ENCODE measurements at places on chromosomes 1 and 21. TPM values are rescaled to one million over a fixed set of nuclear protein-coding genes. Genes with fewer than 3 reads are reported as not detected.

GRCh38 chr1:5821540-5822176 is 170.6 kb downstream of the NPHP4 start:
- no peak for DNase-seq

- DNase-seq, result no peak
These were observed 101.1 kb downstream of the KAZN start for GRCh38 chr1:14699620-14700019.

- peak; percentile 79 for DNase-seq
These were observed 31.9 kb upstream of the FHAD1 start for GRCh38 chr1:15215116-15215515.

- DNase-seq, result no peak
These were observed 32.6 kb upstream of the CCDC190 start for GRCh38 chr1:162893612-162893908.

GRCh38 chr21:36134803-36135390 is at the start of gene CBR3:
CBR3 (plus strand) TSS chr21:36135079; CDS start chr21:36135193, 114 bp downstream.
- peak; percentile 55 for DNase-seq

- DNase-seq, result no peak
These were observed 9.2 kb upstream of the OSBPL9 start for GRCh38 chr1:51607681-51608095.

- DNase-seq, result no peak
These were observed 13.5 kb downstream of the ETS2 start for GRCh38 chr21:38819051-38819718.

DNA sequence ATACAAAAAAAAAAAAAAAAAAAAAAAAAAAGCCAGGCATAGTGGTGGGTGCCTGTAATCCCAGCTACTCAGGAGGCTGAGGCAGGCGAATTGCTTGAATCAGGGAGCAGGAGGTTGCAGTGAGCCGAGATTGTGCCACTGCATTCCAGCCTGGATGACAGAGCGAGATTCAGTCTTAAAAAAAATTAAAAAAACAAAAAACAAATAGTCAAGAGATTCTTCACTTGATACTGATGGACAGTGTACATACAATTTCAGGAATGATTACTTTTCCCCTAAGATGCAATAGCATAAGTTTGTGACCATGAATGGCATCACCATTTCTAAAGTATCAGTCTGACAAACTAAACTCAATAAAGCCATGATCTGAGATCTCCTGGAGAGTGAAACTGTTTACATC is 60.8 kb upstream of the IVNS1ABP start:
- DNase-seq, result no peak

- no peak for DNase-seq
These were observed at the start of gene PLEKHA6 for GRCh38 chr1:204359474-204360255. PLEKHA6 (minus strand) TSS chr1:204359929; CDS start chr1:204273727, 86,202 bp downstream.

GRCh38 chr1:184395937-184396480 is 9.2 kb downstream of the C1orf21 start:
- DNase-seq, result no peak

GRCh38 chr1:69777971-69778370 is 210.2 kb downstream of the LRRC7 start:
- no peak for DNase-seq

DNA sequence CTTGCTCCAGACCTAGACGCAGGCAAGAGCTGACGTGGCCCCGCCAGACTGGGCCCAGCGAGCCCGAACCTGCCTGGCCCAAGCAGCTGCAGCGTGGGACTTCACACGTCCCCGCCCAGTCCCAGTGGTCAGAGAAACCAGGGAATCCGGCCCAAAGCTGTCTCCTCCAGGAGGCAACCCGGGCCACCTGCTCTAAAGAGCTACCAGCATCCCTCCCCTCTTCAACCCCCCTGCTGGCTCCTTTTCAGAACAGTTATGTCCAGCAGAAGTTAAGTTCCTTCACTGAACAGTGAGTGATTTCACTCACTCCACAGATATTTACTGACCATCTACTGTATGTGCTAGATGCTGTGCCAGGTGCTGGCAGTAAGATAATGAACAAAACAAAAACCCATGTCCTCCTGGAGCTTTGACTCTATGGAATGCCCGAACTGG is 2.1 kb upstream of the EFNA1 start:
- DNase-seq, result no peak

GRCh38 chr1:157932069-157932468 is 61.4 kb upstream of the KIRREL1 start:
- DNase-seq, result no peak

DNA sequence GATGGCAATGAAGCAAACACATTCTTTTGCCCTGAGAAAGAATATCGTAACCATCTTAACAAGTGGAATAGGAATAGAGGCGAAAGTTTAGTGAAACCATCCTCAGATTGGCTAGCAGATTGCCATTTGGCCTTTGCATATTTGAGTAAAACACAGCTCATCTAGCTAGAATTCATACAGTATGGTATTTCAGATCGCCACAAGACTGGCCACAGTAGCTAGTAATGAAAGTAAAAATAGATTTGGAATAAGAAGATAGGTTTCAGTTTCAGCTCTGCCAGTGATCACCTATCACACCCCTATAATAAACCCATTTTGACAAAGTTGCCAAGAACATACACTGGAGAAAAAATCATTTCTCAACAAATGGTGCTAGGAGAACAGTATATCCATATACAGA is 294.9 kb downstream of the LRRIQ3 start:
- no peak for DNase-seq

GRCh38 chr1:90186506-90187322 is 191.8 kb downstream of the ZNF326 start:
- DNase-seq, result no peak

DNA sequence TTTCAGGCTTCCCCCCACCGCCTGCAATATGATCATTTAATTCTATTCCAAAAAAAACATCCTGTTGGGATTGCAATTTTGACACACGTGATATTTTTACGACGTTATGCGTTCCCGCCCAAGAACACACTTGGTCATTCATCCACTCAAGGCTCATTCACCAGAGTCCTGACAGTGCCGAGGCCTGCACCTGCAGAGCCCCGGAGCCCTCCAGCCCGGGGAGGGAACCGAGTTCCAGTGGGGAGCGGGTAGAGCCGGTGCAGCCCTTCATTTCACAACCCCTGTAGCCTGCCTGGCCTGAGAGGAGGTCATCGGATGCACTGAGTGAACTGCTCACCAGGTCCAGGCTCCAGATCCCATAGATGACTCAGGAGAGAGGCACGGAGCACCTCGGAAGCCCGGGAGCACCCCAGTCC is 156.0 kb upstream of the BACE2 start:
- no peak for DNase-seq

GRCh38 chr1:157137408-157138219 is 581 bp downstream of the ETV3 start:
- DNase-seq, result peak; percentile 22

DNA sequence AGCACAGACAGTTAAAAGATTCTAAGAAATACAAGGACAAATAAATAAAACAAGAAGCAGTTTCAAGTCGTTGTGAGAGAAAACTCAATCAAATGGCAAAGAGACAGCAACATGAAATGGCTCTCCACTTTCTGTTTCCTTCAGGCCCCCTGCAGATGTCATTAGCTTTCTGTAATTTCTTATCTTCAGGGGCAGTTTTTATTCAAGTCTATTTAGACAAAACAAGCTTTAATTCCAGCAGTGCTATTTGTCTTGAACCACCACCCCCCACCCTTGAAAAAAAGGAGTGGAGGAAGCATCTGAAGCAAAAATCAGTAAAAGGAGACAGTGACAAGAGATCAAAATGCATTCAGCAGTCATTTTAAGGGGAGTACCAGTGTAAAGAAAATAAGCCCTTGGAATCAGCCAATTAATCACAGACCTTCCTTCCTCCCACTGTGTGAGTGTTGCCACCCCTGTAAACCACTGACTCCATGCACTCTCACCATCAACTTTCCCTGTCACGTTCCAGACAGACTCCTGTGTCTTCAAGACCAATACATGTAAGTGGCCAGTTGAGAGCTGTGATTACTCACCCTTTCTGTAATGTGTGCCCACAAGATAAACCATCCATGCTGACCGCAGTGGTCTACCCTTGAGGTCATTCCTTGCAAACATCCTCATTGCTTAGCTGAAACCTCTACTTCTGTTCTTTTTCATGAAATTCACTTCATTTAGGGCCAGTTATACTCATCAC is 136.1 kb upstream of the HOOK1 start:
- no peak for DNase-seq

- DNase-seq, result no peak
These were observed 55.8 kb upstream of the PRDX6 start for GRCh38 chr1:173421286-173421685.

- peak; percentile 14 for DNase-seq
These were observed 42.1 kb downstream of the KIF1B start for GRCh38 chr1:10252508-10252907.

Gene IRF2BP2
- 91.5 TPM for total RNA-seq

Gene KCND3
- 3.0 TPM for total RNA-seq

Gene LCA5L
- total RNA-seq, result not detected

Gene CENPF
- total RNA-seq, result 1.5 TPM

Gene TTC24
- total RNA-seq, result not detected

Gene CHIA
- not detected for total RNA-seq

Gene COX20
- total RNA-seq, result 41.3 TPM

Gene C1orf185
- not detected for total RNA-seq

Data from transverse colon (tissue), 4 donors.